ENCODE measurements at places on chromosomes 7 and 10.

DNA sequence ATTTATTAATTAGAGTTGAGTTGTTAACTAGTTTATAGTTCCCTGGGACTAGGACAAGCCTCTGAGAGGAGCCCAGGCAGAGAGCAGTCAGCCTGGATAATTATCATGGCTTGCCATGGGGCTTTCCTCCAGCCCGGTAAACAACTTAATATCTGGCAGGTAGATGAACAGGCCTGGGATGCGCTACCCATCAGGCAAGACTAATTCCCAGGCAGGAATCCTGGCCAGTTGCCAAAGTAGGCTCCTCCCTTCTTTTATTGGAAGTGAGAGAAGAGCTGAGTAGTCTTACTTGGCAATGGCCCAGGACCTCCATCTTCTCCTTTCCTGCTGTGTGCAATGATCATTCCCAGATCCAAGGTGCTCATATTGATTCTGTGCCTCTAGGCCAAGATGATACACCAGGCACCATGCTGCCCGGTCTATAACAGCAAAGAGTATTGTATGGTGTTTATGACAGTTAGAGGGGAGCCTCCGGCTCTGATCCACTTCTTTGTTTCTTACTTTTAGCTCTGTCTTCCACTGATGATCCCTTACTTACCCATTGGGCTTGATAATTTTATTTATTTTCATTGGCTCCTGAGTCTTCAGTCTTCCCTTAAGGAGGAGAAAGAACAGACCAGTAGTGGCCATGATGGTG lies 408.7 kb downstream of the REEP3 start:
- DNase-seq, result no peak

DNA sequence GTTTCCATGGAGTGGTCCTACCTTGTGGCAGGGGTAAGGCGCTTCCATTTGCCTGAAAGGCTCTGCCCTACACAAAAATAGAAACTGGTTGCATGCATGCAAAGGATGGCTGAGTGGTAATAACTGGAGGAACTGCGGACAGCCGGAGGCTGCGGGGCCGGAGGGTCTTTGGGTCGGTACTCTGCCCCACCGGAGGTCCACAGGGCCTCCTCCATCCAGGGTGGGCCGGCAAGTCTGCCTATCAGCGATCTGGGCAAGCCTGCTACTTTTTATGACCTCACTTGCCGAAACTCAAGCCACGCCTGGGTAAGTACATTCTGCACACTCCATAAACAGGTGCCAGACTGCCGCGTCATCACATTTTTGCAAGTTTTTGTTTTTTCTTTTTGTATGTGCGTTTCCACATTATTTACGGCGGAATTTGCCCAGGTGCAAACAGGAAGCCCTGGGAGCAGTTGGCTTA lies 30.0 kb downstream of the TACC2 start:
- no peak for DNase-seq

DNA sequence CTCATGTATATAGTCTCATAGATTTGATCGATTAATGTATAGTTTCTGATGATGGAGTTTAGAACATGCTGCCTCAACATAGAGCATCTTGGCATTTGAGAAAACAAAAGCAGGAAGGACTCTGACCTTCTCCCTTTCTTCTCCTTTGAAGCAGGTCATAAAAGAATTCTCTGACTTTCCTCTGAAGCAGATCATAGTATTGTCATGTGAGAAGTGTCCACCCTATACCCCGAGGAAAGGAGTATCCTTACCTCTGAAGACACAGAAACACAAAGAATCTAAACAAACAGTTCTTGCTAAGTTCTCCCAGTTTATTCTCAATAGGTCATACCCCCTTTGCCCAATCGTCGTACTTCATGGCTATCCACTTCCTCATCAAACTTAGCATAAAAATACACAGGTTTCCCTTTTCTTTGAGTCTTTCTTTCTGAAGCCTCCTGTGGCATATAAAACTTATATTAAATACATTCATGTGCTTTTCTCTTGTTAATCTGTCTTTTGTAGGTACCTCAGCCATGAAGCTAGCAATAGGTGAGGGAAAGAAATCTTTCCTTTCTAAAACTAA lies 194.9 kb downstream of the REEP3 start:
- no peak for DNase-seq

DNA sequence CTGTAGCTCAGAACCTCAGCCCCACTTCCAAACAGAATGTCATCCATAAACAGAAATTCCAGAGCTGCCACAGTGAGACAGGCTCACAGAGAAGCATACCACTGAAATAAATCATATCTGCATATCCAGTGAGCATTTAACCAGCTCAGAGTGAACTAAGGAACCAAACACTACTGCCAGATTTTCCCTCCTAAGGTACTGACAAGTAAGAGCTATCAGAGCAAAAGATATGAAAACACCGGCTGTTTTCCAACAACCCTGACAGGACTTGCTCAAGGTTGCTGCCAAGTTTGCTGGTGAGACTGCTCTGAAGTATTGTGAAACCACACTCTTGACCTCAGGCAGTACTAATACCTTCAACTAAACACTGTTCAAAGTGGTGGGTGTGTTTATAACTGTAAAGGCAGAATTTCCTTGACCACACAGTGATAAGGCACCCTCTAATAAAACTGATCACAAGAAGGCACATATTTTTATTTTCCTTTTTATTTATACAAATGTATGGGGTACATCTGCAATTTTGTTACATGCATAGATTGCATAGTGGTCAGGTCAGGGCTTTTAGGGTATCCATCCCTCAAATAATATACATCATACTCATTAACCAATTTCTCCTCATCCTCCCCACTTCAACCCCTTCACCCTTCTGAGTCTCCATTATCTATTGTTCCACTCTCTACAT lies 18.3 kb downstream of the SGMS1 start:
- DNase-seq, result peak; percentile 94

GRCh38 chr10:102461187-102462054 lies 10.1 kb upstream of the C10orf95 start:
- DNase-seq, result peak; percentile 85

DNA sequence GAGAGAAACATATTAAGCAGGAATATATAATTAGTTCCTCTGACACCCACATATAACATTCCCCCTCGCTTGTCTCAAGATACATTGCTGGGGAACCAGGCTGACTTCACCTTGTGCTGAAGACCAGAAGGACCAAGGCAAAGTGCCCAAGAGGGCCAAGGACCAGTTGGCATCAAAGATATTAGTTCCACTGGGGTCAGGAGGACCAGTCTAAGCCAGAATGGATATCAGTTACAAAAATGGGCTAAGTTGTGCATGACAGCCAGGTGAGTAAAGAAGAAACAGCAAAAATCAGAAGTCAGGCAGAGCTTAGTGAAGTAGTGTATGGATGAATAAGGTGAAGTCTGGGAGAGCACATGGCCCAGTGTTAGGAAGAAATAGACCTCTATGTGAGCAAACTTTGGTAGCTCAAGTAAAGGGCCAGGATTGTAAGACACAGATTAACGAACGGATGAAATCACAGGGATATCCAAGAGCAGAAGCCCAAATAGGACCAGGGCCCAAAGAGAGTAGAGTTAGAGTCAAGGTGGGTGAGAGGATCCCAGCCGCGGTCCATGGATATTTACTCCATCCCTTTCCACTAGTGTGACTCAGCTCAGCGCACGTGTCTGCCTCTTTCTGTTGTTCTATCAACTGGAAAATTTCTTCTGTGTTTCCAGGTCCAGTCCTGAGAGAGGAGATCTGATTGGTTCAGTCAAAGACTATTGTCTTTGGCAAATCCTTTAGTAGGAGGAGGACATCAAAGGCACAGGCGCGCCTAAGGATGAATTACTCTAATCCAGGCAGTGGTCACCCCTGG lies 5.0 kb downstream of the CALD1 start:
- DNase-seq, result peak; percentile 28

- peak; percentile 46 for DNase-seq
Measured at GRCh38 chr10:43594944-43595589, 11.2 kb upstream of the ZNF485 start.

DNA sequence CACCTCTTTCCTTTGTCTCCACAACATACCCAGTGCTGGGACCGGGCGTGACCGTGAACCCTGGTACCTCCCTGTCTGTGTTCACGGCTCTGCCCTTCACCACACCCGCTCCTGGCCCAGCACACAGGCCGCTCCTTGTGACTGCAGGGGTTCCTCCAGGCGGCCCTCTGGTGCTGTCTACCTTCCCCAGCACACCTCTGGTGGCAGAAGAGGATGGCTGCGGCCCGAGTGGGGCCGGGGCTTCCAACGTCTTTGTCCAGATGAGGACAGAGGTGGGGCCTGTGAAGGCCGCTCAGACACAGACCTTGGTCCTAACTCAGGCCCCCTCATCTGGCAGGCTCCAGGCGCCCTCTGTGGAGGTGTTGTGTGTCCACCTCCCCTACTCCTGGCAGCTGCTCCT lies 55.4 kb upstream of the SGMS1 start:
- no peak for DNase-seq
